Osteocyte (in vitro differentiated cells): ENCODE measurements at places on chromosomes 7 and 10. TPM values are rescaled to one million over a fixed set of nuclear protein-coding genes. Genes with fewer than 3 reads are reported as not detected.

DNA sequence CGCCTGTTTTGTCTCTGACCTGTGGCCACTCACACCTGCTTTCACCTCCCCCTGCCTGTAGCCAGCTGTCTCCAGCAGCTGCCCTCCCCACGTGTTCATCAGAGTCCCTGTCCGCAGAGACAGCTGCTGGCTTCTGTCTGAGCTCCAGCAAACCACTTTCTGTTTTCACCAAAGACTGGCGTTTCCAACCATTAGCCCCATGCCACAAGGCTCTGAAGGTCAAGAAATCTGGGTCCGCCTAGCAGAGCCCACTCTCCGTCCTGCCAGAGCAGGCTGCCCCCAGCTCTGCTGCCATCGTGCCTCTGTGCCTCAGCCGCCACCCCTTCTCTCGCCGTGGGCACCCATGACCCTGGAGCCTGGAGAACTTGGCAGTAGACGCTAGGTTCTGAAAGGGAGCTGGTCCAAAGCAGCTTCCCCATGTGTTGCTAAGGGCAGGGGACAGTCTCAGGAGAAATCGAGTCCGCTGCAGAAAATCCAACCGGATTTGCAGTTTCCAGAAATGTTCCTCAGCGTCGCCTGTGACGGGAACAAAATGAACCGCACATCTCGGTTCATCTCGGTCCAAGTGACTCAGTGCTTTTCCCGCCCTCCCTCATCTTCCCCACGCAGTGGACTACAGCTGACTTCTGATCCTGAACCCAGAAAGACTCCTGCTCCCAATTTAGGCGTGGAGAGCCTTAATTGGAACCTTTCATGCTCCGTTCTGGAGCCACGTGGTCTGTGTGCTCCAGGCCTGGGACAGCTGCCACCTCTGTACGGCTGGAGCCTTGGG lies 28.0 kb downstream of the TMEM120A start:
- no peak for DNase-seq
- no peaks in the 10 kb centered on the region for H3K27me3 ChIP-seq
- no peak overlapping the region for H3K27ac ChIP-seq
- H3K4me3 ChIP-seq, result no peak overlapping the region
- peaks cover 18% of the 10 kb centered on the region for H3K4me1 ChIP-seq
- H3K36me3 ChIP-seq, result peaks cover 8% of the 10 kb centered on the region

HIF1AN gene
- total RNA-seq, result 45.8 and 50.6 TPM in 2 replicates

DNA sequence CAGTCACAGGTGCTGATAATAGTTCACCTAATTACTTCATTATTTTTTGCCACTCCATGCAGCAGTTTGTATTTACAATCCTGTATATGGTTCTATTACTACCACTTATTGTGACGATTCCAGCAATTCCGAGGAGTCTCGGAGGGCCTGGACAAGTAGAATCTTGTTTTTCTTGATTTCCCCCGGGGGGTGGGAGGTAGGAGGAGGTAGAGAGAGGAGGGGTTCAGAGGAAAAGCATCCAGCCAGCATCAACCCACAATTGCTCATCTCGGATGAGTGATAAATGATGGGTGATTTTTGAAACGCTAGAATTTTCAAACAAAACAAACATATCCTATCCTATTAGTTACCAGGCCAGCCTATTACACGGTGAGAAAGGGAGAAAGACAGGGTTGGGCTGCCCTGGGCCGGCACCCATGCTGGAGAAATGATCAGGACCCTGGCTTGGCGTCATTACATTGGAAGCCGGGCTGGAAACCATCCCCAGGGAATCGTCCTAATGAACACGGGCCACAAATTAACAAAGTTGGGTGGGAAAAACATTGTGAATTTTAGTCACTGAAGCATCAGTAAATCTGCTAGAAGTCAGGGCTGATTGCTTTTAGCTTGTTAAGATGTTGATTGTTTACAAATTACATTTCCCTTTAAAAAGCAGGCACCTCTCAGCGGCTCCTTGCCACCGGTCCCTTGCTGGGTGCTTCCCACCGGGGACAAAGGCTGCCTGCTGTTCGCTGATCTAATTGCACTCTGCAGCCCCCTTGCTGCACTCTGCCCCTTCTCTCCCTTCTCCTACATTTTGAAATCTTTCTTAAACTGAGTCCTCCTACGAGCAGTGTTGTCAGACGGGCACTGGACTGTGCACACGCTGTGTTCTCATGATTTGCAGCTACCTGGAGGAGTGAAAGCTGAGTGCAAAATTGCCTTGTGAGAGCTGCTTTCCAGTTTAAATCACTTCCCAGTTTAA lies 95.5 kb downstream of the FAM204A start:
- H3K4me1 ChIP-seq, result no peaks in the 10 kb centered on the region
- H3K27ac ChIP-seq, result no peak overlapping the region
- DNase-seq, result no peak
- H3K36me3 ChIP-seq, result no peaks in the 10 kb centered on the region
- no peak overlapping the region for H3K4me3 ChIP-seq

SFRP4 gene
- 0.16 TPM in 1 of 2 replicates, not detected in the other for total RNA-seq

CACNB2 gene
- 0.43 TPM in 1 of 2 replicates, not detected in the other for total RNA-seq

- DNase-seq, result no peak
- H3K4me3 ChIP-seq, result no peak overlapping the region
- H3K27ac ChIP-seq, result peak overlapping the region; percentile 57
Measured at GRCh38 chr10:125095776-125096175, 64.6 kb downstream of the CTBP2 start.
